ENCODE measurements at places on chromosomes 5 and 9.

GRCh38 chr9:89887286-89887685 lies 282.5 kb downstream of the GADD45G start:
- no peak for DNase-seq

- DNase-seq, result no peak
Observed at GRCh38 chr9:101632611-101633010, 37.8 kb upstream of the PPP3R2 start.

GRCh38 chr5:77168161-77168878 lies 42.2 kb upstream of the PDE8B start:
- no peak for DNase-seq

- no peak for DNase-seq
Observed at GRCh38 chr5:179486596-179487051, 63.7 kb upstream of the RUFY1 start.

GRCh38 chr5:142782976-142783530 lies 12.9 kb downstream of the ARHGAP26 start:
- DNase-seq, result no peak

DNA sequence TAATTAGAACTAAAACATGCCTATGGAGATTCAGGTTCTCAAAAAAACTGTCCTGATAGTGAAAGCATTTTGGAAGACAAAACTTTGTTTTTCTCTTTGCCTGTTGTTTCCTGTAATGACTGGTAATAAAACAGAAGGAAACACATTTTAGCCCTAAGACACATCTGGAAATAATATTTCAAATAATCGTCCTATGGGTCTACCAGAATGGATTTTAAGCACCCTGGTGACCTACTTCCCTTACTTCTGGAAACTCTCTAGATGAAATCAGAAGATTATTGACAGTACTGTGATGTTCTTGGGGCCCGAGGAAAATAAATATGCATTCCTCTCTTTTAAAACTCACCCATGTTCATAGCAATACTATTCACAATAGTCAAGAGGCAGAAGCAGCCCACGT lies 110.1 kb upstream of the TLE4 start:
- DNase-seq, result no peak

DNA sequence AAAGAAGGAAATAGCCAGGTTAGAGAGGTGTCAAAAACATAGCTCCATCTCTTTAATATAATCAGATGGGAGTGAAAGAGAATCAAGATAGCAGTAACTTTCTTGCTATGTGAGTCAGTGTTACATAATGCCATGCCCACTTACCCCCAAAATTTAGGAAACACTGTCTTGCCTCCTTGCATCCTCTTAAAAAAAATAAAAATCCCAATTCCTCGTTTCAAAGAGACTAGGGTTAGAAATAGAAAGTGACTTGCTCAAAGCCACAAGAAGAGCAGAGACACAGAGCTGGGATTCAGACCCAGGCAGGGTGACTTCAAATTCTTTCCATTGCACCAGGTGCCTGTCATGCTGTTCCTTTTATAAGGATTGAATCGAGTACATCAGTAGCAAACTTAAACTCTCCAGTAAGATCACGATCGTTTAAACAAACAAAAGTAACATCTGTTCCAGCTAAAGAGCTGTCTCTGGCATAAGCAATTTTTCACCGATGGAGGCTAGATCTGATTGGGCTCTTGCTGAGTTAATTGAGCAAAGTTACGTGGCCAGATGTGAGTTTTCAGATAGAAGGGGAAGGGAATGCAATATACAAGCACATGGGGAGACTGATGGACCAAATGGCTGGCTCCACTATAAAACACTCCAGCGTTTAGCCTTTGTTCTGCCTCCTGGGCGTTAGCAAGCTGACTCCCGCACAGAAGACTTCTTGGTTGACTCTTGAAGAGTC lies 176.9 kb downstream of the PALM2AKAP2 start:
- DNase-seq, result no peak

GRCh38 chr5:1521671-1522600 lies 1.8 kb downstream of the LPCAT1 start:
- DNase-seq, result no peak

DNA sequence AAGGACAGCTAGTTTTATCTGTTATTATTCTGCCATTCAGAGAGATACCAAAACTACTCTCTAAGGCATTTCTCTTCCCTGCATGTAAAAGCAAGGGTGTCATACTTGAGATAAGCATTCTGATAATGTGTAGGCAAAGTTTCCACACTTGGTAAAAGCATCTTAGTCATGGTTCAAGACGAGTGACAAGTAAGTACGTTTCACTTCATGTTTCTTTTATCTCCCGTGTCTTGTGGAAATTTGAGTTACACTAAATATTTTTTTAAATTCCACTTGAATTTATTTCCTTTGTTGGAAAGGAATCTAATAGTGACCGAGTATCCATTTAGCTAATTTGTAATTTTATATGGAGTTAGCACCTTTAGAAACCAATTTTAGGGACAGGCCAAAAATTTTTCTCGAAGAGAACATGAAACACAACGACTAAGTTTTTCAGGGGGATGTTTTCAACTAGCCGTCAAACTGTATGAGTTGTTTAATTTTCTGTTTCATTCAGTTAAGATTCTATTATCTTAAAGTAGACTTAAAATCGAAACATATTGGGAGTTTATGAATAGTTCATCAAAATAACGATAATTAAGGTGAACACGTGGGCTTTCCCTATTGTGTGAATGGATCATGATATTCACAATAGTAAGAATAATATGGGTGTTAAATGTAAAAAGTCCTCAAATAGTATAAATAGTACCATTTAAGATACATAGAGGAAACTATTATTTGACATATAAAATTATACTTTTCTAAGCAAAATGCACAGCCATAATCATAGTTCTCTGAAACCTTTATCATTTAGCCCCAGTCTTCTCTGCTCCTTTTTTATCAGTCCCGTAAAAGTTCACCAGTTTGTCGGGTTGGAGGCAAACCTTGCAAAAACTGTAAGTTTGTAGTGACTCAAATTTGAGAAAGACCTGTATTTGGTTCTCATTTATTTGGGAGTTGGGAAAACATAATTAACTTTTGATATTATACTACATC lies 1.6 kb downstream of the RFESD start:
- no peak for DNase-seq

DNA sequence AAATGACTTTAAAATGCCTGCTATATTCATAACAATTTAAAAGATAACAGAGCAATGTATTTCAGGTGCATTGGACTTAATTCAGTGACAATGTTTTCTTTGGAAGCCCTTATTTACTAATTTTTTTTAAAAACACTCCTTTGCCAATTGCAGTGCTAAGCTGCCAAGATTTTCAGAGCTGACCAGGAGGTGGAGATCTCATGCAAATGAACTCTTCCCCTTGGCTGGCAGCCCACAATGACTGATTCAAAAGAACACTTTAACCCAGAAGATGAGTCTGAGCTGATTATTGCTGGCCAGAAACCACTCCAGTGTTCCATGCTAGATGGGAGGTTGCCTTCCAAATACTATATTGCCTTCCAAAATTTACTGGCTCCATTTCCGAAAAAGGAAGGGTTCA lies 128.3 kb upstream of the CCNH start:
- no peak for DNase-seq

DNA sequence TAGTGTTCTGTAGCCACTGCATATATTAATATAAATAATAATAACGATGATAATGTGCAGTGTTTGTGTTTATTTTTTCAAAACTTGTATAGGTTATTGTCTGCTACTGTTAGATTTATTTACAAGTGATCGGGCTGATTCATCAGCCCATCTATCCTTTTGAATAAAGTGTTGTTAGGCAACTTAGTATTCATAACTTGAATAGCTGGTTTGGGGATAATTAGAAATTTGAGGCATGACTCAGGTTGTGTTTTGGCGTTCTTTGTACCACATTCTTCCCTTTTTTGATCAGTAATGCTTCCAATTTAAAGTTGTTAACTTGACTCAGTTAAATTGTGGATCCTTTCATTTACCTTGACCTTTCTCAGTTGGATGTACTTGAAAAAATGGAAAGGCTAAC lies 69.7 kb downstream of the FOCAD start:
- DNase-seq, result no peak

GRCh38 chr5:28234356-28234968 lies 1196.1 kb upstream of the CDH9 start:
- no peak for DNase-seq

DNA sequence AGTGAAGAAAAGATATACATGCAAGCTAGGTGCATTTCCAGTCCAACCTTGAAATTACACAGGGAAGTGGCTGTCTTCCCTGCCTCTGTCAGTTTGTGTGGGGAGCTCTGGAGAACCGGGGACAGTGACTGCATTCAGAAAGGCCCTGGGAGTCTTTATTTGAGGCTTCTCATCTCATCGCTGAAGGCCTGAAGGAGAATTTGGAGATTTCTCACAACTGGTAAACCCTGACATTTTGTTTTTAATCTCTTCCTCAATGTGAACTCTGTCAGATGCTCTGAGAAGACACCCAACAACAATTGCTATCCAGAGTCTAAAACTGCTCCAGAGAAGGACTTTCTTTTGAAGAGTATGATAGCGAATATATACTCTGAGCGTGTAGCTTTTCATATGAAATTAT lies 33.0 kb downstream of the MACIR start:
- DNase-seq, result no peak

- DNase-seq, result no peak
Observed at GRCh38 chr5:92945605-92946097, 635.4 kb downstream of the NR2F1-AS1 start.

DNA sequence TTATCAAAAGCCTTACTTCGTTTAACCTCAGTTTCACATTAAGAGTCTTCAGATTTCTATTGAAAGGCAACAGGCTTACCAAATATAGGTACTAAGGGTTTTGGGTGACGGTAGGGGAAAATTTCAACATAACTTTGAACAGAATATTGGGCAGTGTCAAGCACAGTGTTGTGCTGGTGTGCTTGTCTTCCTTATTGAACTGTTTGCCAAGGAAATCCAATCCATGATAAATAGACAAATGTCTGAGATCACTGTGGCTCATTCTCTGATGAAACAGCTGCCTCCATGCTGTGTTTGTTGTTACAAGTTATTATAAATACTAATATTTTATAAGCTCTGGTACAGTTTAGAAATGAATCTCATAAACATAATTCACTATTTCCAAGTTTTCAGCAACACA lies 730.1 kb downstream of the NR2F1-AS1 start:
- DNase-seq, result no peak

DNA sequence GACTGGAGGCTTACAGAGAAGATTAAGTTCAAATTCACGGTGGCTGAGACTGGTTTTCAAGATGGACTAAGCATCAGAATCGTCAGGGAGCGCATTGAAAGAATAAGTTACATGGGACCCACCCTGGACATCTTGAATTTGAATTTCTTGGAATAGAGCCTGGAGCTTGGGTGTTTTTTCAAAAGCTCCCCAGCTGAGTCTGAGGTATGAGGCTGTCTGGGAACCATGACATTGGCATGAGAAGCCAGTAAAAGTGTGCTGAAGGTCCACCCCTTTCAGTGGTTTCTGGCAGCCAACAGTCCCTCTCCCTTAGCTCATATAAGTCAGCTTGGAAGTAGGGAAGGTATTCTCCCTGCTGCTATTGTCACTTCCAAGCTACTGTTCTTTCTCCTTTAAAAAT lies 97.8 kb downstream of the MAST4 start:
- no peak for DNase-seq

DNA sequence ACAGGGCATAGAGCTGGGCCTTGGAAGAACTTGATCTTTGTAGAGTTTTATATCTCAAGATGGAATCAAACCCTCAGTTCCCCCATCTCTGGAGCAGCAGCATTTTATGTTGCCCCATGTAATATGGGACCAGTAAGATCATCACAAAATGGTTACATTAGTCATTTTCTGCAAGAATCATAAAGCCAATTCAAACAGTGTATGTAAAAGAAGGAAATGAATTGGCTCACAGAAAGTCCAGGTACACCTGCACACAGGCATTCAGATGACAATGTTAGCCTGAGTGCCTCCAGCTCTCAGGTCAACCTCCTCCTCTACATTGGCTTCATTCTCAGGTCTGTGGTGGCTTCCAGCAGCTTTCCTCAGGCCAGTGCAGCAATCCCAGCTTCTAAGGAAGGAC lies 35.1 kb downstream of the CYFIP2 start:
- DNase-seq, result no peak

DNA sequence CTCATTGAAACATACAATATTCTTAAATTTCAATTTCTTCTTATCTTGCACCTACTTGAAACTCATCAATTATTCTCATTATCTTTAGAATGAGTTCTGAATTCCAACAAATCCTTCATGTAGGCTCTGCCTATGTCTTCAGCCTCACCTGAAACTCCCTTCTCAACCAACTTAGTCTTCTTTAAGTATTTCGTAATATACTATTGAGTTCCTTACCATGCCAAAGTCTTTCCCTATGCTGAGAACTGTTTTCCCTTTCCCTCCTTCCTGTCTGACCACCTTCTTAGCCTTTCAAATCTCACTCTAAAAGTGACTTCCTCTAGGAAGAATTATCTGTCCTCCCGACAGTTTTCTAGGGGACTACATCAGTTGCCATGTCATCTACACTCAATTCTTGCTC lies 50.9 kb upstream of the ZFAND5 start:
- no peak for DNase-seq

- DNase-seq, result no peak
Observed at GRCh38 chr5:123028222-123028621, 8.3 kb downstream of the PPIC start.

DNA sequence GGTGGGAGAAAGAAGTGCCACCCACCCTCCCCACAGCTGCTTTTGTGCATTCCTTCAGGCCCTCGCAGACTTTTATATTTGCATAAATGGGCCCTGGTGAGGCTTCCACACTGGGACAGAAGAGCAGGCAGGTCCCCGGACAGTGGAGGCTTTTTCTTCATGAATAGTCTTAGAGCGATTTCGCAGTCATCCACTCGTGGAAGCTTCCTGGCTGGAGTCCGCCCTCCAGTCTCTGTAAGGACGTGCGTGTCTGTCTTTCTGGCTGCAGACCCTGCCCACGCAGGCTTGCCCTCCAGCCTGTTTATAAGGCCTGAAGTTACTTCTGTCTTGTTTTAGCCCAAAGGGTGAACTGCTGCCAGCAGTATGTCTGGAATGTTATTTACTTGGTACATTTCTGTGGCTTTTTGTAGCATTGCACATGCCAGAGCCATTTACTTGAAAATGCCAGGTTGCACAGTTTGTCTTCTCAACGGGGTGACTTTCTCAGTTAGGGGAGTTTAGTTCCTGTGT lies 195.7 kb downstream of the AOPEP start:
- DNase-seq, result no peak

- no peak for DNase-seq
Observed at GRCh38 chr9:7266911-7267595, 509.3 kb downstream of the KDM4C start.
